ENCODE measurements at places on chromosomes 1 and 21.
A peak's percentile ranks its signal among the peaks of the same experiment; 100 is the strongest.

DNA sequence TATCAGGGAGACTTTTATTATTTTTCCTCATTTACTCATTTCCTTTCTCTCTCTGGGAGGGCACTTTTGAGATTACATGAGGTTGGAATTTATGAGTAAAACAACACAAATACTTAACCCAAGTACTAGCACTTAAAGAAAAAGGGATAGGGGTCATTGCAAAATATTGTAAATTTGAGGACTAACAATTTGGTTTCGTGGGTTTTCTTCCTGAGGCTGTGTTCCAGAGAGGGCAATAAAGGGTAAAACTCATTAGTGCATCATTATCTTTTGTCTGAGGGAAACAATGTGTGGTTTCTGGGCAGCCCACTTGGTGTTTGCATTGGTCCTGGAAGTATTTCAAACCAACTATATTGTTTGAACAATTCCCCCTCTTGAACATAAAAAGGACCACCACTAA, 96.5 kb downstream of the GREM2 start:
- DNase-seq = no peak

- DNase-seq = no peak
Measured at GRCh38 chr1:194734970-194735369, 1548.6 kb upstream of the B3GALT2 start.

DNA sequence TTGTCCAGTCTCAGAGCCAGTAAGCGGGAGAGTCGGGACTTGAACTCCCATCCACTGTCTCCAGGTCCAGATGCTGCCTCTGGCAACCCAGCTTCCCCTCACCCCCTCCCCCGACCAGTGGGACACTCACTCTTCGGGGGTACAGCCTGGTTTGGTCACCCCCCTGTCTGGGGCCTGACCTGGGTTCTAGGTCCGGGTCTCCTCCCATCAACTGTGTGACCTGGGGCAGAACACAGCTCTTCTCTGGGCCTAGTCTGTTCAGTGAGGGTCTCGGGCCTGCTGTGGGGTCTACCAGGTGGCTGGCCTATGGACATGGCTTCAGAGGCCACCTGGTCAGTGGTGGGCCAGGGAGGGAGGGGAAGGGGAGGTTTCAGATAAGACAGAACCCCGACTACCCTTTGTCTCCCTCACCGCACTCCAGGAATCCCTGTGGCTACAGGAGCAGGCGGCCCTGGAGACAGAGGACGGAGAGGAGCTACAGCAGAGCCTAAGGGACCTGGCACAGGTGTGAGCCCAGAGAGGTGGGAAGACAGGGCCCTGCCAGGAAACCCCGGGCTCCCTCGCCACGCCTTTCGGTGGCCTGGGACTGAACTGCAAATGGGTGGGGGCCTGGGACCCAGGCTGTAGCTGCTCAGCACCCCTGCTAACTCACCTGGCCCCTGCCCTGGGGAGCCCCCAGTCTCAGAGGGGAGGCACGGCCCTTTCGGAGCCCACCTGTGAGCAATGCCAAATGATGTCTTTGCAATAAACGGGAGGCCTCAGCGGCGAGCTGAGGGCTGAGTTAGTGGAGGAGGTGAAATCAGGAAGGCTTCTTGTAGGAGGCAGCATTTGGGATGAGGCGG, 4.1 kb upstream of the NBPF3 start:
- DNase-seq = no peak

- DNase-seq = no peak
Measured at GRCh38 chr1:221766210-221766609, 24.3 kb upstream of the DUSP10 start.

GRCh38 chr1:59693406-59693805, 121.3 kb upstream of the HOOK1 start:
- DNase-seq = no peak

DNA sequence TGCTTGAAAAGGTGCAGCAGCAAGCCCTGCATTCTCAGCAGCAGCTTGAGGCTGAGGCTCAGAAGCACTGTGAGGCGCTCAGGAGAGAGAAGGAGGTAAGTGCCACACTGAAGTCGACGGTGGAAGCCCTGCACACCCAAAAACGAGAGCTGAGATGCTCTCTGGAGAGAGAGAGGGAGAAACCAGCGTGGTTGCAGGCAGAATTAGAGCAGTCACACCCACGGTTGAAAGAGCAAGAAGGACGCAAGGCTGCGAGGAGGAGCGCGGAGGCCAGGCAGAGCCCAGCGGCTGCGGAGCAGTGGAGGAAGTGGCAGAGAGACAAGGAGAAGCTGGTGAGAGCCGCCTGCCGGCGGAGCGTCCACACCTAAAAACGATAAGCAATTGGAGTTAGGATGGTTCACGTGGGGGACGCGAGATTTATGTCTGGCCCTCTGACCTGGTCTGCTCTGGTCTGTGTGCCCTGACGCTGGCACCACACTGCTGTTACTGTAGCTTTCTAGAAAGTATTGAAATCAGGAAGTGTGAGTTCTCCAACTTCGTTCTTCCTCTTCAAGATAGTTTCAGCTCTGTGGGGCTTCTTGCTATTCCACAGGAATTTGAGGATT, 26.7 kb upstream of the DIP2A start:
- DNase-seq = no peak

DNA sequence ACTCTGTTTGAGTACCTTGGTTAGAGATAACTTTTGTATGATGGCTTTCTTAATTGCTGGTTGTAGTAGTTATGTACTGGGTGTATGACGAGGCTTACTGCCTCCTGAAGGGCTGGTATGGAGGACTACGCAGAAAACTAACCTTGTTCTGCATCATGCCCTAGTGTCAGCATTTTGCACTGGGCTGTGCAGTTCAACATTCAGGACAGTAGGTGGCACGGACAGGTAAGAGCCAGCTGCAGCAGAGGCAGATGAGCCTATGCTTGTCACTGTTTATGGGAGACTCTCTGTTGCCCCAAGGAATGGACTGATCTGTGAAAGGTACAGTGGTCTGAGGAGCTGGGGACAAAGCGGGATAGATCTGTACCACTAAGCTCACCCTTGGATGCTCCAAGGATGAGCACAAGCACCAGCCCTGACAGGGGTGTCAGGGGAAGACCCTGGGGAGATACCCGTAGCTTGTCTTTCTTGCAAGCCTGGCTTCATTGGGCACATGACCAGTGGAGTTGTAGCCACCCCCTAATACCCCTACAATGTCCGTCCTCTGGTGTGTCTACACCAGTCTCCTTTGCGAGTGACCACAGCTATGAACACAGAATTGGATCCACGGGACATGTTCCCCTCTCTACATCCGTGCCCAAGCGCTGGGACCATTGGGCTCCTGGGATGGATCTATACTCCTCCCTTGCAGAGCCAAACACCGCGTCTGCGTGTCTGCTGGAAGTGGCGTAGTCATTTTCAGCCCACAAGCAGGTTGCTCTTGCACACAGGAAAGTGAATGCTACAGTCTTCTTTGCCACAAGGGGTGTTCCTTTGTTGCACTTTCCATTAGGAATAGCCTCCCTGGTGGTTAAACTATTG, 51.1 kb upstream of the CFHR3 start:
- peak; percentile 10 for DNase-seq

DNA sequence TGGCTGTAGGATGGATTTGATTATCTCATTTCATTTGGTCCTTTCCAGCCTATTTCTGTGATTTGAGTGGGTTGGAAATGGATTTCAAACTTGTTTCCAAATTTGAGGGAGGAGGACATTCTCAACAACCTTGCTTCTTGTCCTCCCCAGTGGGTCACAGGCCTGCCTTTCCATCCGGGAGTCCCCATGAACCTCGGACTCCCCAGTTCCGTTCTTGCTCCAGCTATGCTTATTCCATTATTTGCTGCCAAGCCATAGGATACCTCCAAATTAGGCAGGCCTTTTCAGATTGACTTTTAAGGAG, 97.8 kb downstream of the DUSP10 start:
- DNase-seq = no peak

DNA sequence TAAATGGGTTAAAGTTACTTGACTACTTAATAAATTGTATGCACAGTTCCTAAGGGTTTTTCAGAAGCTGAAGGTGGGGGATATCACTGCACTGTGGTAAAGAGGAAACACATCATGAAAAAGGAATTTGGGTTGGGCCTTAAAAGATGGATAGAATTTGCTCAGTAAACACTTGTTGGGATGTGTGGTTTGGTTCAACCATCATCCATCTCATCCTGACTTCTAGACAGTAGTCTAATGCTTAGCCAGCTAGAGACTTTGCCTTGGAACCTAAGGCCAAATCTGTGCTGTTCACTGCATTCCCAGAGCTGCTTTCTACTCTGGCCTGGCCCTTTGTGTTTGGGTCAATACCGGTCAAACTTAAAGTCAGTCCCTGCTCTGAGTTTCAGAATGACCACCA, 30.6 kb downstream of the LY9 start:
- DNase-seq = no peak

- DNase-seq = peak; percentile 98
Measured at GRCh38 chr1:109282952-109283747, at the start of gene PSRC1. TSS of gene PSRC1 (minus strand) at chr1:109283145.

- no peak for DNase-seq
Measured at GRCh38 chr1:213399695-213400094, 348.7 kb downstream of the RPS6KC1 start.

GRCh38 chr1:203555076-203555475, 61.1 kb downstream of the OPTC start:
- no peak for DNase-seq

- no peak for DNase-seq
Measured at GRCh38 chr1:224219011-224219611, 36.1 kb downstream of the DEGS1 start.

DNA sequence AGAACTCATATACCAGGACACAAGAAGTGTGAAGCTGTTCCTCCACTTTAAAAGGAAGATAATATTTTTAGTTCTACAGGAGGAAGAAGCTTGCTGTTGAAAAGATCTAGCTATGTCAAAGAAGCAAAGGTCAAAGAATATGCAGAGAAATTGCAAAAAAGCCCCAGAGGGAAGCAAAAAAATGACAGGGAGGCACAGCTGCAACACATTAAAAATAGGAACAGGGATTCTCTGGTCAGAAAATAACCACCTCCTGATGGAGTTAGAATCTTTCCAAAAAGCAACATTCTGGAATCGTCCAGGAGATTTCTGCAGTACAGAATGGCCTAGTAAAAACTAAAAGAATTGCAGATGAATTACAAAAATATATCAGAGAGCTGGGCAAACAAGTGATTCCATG, 238.9 kb upstream of the PRMT6 start:
- DNase-seq = no peak

- DNase-seq = no peak
Measured at GRCh38 chr1:7378346-7379130, 392.6 kb upstream of the VAMP3 start.

GRCh38 chr1:101122452-101123166, 97.0 kb upstream of the DPH5 start:
- DNase-seq = no peak

GRCh38 chr21:45254460-45254930, 33.2 kb downstream of the POFUT2 start:
- no peak for DNase-seq

- DNase-seq = no peak
Measured at GRCh38 chr1:198283222-198283621, 126.4 kb downstream of the NEK7 start.

DNA sequence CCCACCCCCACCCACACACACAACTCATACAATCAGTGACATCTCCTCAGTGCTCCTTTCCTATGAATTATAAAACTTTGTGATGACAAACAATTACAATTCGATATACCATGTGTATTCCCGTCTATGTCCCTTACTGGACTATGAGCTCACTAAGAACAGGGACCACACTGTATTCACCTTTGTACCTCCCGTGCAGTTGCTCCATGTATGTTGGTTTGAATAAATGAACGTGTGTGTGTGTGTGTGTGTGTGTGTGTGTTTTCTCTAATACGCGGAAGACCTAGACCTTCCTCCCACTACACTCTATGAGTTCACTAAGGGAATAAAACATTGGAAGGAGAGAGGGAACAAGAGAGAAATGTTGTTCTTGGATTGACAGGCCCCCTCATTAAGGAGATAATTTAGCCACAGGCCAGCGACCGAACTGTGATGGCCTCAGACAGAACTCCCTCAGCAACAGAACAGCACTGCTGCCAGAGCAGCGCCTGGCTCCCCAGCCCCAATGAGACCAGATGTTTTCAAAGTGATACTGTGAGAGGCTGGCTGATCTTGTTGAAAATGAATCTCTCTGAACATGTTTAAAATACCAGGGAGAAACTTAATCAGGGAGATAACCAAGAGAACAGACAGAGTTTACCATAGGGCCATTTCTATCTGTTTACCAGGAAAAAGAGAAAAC, 21.7 kb downstream of the BCAR3 start:
- no peak for DNase-seq

- peak; percentile 13 for DNase-seq
Measured at GRCh38 chr1:210448297-210448892, 119.7 kb downstream of the HHAT start.

GRCh38 chr1:58815686-58816071, 31.8 kb upstream of the JUN start:
- DNase-seq = peak; percentile 36

GRCh38 chr1:156135930-156136871, 17.2 kb upstream of the SEMA4A start:
- no peak for DNase-seq

All from germinal center (tissue), 1 donor.